Activated CD4-positive, alpha-beta memory T cell treated with anti-CD3 and anti-CD28 coated beads, Interleukin-2, amount 10 ng/mL, durations not matched to agents 7 days and 5 days (primary cell): ENCODE measurements at places on chromosomes 12 and 14.

- DNase-seq: peak; percentile 85
Measured at GRCh38 chr14:102776761-102777710, at the start of gene TRAF3. TRAF3 (plus strand) TSS chr14:102777449; CDS start chr14:102870202, 92,753 bp downstream.

GRCh38 chr12:49369411-49370145, 2.3 kb downstream of the SPATS2 start:
- peak; percentile 31 for DNase-seq

GRCh38 chr12:53536962-53537361, 29.7 kb upstream of the NPFF start:
- no peak for DNase-seq

DNA sequence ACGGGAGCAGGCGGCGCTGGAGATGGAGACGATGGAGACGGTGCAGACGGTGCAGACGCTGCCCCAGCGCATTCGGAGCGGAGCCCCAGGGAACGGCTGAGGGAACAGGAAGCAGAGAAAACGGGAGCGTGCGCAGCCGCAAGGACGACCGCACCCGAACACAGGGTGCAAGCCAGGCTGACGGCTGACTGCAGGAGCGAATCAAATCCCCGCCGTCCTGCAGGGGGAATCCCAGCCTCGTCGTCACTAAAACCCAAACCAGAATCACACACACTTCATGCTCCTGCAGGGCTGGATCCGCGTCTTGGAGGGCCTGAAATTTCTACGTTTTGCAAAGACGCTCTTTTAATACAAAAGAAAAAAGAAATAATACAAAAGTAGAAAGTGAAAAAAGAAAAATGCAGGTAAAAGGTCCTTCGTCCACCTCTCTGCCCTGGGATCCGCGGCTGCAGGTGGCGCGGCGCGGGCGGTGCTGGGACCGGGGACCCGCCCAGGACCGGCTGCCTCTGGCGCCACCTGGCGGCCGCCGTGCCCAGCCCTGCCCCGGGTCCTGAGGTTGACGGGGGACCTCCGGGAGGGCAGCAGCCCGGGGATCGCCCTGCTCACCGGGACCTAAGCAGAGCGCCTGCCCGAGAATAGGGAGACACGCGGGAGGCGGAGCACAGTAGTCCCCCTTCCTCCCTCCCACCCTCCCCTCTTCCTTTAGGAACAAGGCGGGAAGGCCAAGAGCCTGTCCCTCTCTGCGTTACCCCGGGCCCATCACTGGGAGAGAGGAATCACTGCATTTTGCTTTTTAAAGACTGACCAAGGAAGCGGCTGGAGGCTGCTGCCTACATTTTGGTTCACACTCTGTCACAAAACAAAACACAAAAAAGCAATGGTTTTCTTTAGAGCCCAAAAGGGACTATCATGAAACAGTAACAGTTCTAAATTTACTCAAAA, 20.1 kb downstream of the STX2 start:
- DNase-seq: peak; percentile 77

GRCh38 chr12:98211909-98212695, 303.3 kb upstream of the TMPO start:
- DNase-seq: no peak

- DNase-seq: no peak
Measured at GRCh38 chr12:108299516-108299915, 39.6 kb downstream of the CMKLR1 start.

GRCh38 chr12:75754698-75755097, 243.3 kb upstream of the KRR1 start:
- DNase-seq: no peak

DNA sequence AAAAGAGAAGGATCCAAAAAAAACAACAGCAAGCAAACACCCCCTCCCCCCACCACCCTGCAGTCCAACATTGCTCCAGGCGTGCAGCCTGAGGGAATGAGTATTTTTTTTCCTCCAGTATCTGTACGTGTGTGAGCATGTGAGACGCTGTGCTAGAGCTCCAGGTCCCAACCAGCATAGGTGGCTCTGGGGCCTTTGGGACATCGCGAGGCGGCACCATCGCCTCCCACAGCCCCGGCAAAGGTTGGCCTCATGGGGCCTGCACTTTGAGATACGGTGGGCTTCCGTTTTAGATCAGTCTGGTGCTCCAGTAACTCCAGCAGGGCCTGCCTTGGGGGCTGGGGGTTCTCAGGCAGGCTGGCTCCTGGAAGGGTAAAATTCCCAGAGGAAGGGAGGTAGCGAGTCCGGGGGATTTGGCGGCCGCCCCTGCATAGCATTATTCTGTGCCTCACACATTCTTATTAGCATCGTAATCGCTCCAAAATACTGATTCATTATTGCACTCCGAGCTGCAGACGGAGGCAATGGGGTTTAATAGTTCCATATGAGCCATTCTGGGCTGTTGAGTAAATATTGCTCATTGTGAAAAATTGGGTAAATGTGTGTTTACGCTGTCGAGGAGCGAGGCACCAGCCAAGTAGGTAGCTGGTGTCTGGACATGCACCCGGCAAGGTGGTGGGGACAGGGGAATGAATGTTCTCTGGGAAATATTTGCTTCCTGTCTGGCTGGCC, 143.1 kb upstream of the MYL2 start:
- no peak for DNase-seq

DNA sequence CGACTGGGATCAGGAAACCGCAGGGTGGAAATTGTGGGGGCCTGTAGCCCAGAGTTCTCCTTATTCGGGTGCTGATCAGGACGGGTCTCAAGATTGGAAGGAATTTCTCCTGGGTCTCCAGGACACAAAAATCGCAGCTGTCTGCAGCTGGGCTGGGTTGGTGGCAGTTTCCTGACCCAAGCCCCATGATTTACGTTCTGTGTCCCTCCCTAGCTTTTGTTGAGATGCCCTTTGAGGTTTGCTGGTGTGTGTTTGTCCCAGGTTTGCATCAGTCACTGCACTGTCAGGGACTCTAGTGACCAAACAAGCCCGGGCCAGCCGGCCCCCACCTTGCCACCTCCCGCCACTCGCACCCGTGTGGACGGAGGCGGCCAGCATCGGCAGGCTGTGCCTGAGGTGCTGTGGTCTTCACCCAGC, 89.5 kb downstream of the FBXL14 start:
- DNase-seq: no peak

- DNase-seq: peak; percentile 55
Measured at GRCh38 chr14:21723431-21724045, 49.9 kb upstream of the OR4E1 start.

DNA sequence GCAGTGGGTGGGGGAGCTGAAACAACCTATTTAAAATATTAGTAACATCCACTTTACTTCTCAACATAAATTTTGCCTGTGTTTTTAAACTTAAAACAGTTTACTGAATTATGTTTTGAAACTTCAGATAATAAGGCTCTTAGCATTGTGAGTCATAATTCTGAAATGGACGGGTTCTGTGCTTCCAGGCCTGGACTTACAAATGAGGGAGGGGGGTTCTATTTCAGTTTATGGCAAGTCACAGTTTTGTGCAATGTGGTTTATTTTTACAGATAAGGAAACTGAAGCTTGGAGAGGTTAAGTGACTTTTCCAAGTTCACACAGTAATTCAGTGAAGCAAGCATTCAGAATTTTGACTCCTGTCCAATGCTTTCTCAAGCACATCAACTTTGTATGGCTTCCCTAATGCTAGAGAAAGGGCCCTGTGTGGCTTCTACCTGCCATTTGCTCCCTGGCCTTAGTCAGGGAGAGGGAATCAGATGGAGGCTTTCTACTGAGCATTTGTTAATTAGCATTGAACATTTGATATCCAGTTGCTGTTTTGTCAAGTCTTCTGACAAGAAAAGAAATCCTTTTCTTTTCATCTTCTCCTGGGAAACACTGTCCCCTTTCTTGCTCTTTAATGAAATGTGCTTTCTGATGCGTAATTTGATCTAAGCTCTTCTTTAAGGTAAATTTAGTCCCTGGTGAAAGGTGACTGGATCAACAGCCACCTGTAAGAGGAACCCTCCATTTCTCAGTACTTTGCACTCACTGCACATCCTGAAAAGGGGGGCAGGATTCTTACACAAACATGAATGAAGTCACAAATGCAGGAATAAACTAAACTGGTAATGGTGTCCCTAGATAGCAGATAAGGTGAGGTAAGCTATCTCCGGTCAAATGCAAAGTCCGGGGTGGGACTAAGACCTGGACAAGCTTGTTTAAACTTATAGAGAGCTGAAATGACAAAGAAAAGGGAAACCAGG, 2.5 kb upstream of the SALL2 start:
- no peak for DNase-seq

DNA sequence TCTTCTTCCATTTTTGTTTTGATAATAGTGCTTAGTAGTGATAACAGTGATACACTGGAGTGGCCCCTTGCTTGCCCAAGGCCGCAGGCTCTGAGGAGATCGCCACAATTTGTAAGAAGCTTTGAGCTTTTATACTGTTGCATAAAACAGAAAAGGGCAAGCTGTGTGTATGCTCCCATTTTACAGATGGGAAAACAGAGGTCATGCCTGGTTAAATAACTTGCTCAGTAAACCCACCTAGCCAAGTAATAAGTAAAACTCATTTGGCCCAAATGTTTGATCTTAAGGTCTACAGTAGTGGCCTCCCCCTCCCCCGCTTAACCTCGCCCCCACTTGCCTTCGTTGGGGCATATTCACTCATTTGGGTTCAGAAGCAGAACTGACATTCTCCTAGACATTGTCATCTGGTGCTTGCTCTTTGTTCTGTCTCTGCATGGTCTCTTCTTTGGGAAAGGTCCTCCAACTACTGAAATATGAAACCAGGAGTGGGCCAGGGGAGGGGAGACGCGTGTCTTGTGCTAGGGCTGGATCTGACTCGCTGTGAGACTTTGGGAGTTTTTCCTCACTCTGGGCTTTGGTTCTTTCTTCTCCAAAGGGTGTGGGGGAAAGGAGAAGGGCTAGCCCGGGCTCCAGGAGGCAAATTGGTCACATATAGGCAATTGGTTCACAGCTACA, 88.1 kb downstream of the PAPOLA start:
- DNase-seq: no peak

DNA sequence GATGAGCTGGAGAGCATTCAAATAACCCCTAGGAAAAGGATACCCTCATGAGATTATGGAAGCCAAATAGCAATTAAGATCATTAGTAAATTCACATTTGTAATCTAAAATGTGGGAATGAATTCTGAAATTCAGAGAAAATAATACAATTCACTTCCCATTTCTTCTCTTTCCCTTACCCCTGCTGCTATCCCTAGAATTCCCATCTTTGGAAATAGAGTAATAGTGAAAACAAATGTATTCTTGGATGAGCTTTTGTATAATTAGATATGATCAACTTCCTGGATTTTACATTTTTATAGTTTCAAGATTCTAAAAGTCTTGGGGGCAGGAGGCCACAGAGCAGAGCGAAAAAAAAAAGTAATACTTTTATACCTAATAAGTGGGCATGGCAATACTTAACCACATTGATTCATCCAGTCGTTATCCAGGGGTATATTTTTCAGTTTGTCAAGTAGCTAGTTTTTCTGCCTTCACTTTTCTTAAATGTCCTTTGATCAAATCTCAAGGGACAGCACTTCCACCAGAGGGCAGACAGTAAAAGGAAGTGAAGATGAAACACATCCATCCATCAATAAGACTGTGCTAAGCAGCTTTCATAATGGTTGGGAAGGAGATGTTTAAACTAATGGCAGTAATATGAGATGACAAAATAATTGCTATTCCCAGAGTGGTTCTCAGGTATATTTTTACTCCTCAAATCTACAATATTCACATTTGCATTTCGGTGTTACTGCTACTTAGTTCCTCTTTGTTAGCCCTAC, 401.3 kb downstream of the DIO2 start:
- DNase-seq: no peak

- no peak for DNase-seq
Measured at GRCh38 chr14:62133776-62134550, 371.7 kb downstream of the SNAPC1 start.

GRCh38 chr12:114391088-114391487, 14.9 kb downstream of the TBX5 start:
- DNase-seq: no peak

DNA sequence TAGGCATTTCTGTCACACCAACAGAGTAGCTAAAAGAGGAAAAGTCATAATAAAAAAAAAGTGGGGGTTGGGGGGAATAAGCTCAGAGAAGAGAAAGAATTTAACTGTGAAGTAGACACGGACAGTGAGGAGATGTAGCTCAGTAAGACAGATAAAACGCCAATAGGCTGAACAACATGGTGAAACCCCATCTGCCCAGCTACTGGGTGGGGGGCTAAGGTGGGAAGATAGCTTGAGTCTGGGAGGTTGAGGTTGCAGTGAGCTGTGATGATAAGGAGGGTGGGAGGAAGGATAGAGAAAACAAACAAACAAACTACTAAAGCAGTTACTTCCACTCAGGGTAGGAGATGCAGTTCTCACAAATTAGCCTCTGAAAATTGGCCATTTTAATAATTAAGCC, 25.0 kb downstream of the HECTD4 start:
- no peak for DNase-seq

DNA sequence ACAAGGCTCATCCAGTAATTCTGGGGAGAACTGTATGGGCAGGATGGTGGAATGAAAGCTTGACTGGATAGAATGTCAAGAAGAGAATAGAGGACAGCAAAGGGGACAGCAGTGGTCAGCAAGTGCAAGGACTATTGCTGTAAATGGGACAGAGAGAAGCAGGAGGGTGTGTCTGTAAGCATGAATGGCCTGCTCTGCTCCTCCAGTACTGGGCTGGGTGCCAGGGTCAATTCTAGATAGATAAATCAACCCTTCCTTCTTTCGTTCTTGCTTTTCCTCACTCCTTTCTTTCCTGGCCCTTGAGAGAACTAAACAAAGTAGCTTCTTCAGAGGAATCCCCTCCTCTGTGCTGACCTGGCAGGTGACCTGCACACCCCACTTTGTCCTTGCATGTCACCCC, 1019.2 kb downstream of the BCL11B start:
- no peak for DNase-seq

GRCh38 chr14:84028080-84028604, 1501.8 kb upstream of the FLRT2 start:
- DNase-seq: no peak

DNA sequence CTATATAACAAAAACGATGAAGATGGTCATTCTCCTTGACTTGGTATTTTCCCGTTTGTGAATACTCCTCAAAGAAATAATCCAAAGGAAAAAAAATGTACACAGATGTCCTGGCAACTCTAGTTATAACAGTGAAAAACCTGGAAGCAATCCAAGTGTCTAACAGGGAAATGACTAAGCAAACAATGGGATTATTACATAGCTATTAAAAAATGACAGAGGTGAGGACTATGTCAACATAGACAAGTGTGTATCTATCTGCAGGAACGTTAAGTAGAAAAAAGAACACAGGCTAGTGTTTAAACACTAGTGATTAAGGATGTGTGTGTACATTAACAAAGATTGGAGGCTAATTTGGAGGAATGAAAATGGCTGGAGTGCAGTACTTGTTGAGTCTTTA, 5.9 kb upstream of the APOLD1 start:
- DNase-seq: no peak

GRCh38 chr14:59166258-59166657, 22.2 kb upstream of the DAAM1 start:
- no peak for DNase-seq

GRCh38 chr14:80784820-80785219, 156.7 kb downstream of the CEP128 start:
- no peak for DNase-seq

- DNase-seq: no peak
Measured at GRCh38 chr12:19778797-19779196, 339.5 kb downstream of the AEBP2 start.
